ENCODE measurements at places on chromosomes 6 and 20.
A peak's percentile ranks its signal among the peaks of the same experiment; 100 is the strongest.

- DNase-seq = no peak
Observed at GRCh38 chr6:49552596-49552995, 2.1 kb downstream of the C6orf141 start.

- DNase-seq = no peak
Observed at GRCh38 chr20:32924781-32925180, 66.1 kb downstream of the EFCAB8 start.

GRCh38 chr6:91097364-91097763 is 510.5 kb upstream of the MAP3K7 start:
- peak; percentile 20 for DNase-seq

- DNase-seq = no peak
Observed at GRCh38 chr6:7282097-7282906, 30.7 kb downstream of the SSR1 start.

GRCh38 chr6:154197196-154197860 is 158.3 kb downstream of the OPRM1 start:
- no peak for DNase-seq

DNA sequence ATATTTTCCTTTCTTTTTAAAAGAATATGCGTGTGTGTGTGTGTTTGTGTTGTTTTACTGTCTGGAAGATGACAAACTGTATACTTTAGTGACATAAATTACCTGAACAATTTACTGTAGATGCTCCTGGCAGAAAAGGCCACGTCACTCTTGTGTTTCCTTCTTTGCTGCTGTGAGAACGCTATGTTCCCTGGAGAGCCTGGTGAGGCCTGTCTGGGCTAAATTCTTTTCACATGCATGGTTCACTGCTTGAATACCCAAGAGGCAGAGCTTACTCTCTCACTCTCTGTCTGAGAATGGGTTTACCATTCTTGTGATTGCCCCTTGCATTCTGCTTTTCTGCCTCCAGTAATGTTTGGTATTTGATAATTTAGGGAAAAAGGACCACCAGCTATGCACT is 64.3 kb downstream of the EDN1 start:
- DNase-seq = no peak
